HTR-8/SVneo (cell line): ENCODE measurements at places on chromosomes 12 and 14.
A peak's percentile ranks its signal among the peaks of the same experiment; 100 is the strongest.

DNA sequence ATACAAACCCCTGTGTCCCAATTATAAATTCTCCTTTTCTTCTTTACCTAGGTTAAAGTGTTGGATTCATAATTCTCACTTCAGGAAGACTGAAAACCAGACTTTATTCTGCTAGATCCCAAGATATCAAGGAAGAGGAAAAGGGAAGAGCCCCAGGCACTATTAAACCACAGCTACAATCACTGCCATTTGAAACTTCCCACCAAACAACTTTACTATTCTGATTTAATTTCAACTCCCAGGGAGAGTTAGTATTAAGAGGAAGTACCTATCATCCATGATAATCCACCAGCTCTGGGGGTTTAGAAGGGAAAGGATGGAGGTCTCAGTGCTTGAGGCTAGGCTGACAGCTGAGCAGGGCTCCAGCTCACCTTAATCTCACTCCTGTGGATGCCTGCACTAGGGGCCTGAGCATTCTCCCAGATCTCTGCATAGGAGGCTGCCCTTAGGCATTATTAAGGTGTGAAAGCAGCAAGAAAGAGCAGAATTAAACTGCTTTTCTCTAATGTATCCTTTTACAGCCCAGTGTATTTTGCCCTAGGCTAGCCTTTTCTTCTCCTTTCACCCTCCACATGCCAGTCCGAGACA is 52.9 kb downstream of the MYF5 start:
- no peak for DNase-seq

- no peak for DNase-seq
Observed at GRCh38 chr12:90921536-90921935, 33.4 kb downstream of the CCER1 start.

DNA sequence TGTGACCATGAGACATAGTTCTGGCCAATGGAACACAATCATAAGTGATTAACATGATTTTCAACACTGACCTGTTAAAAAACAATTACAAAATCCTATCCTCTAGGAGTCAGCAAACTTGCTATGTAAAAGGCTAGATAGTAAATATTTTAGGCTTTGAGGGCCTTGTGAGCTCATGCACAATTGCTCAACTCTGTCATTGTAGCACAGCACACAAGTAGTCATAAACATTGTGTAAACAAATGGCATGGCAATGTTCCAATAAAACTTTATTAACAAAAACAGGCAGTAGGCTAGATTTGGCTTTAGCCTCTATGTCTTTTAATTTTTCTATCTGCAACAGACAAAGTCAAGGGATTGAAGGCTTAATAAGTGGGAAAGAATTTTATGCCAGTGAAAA is 350.7 kb downstream of the C12orf50 start:
- DNase-seq, result no peak

DNA sequence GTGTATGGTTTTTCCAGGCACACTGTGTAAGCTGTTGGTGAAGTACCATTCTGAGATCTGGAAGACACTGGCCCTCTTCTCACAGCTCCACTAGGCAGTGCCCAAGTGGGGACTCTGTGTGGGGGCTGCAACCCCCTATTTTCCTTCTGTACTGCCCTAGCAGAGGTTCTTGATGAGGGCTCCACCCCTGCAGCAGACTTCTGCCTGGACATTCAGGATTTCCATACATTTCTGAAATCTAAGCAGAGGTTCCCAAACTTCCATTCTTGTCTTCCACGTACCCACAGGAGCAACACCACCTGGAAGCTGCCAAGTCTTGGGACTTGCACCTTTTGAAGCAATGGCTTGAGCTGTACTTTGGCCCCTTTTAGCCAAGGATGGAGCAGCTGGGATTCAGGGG is 85.2 kb upstream of the PRMT8 start:
- no peak for DNase-seq

- DNase-seq, result no peak
Observed at GRCh38 chr14:73748858-73749357, 34.7 kb upstream of the PNMA1 start.

DNA sequence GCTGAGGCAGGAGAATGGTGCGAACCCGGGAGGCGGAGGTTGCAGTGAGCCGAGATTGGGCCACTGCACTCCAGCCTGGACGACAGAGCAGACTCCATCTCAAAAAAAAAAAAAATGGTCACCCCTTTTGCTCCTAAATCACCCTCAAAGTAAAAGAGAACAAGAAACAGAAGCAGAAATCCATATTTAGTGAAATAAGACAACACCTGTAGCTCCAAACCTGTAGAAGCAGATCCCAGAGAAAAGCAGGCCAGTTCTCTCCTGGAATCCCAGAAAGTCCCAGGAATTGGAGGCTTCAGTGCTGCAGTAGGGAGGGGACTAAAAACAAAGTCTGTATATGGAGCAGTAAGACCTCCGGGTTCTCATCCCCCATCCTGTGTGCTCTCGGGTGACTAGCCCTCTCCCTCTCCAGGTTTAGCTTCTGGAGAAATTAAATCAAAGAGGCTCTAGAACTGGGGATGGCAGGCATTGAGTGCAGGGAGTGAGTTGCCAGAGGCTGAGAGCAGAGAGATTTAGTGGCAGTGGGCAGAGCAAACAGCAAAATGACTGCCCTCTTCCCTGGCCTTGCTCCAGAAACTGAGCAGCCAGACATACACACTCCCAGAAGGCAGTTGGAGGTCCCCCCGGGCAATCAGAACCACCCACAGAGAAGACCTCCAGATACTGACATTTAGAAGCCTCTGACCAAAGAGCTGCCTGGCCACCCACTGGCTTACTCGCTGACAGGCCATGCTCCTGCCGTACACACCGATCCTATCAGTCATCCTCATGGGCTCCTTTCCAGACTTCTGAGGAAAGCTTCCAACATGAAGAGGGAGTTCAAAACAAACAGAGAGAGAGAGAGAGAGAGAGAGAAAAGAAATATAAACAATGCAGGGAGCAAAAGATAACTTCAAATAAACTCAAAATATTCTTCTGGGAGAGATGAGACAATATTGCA is 6.3 kb upstream of the MLXIP start:
- DNase-seq, result peak; percentile 79

DNA sequence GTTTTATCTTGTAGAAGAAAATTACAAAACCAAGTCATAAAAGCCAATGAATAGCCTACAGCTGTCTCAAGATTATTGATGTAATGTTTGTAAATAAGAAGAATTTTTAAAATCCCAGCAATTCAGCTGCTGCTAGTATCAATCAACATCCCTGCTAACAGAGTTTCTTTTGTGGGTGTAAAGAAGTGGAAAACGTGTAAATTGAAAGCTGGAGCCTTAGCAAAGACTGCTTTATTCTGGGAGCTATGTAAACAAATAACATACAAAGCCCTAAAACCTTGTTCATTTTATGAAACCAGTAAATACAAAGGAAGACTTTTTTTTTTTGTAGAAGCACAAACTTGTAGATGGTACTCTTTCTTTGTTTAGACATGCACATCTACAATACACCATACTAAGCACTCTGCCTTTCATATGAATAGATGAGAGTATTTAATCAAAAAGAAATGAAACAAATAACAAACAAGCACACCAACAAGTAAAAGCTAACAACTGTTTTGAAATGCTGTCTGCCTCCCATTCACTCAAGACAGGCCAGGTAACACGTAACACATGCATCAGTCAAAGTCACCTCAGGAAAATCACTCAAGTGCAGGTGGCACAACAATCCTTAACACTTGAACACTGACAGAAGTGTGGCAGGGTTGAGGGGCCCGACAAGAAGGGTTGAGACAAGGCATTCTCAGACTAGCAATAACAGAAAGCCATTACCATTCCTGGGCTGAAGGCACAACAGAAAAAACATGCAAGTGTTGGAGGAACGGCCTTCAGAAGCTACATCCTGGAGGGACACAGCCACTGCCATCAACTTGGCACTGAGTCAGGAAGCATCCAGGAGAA is 1364.0 kb upstream of the SEL1L start:
- no peak for DNase-seq

DNA sequence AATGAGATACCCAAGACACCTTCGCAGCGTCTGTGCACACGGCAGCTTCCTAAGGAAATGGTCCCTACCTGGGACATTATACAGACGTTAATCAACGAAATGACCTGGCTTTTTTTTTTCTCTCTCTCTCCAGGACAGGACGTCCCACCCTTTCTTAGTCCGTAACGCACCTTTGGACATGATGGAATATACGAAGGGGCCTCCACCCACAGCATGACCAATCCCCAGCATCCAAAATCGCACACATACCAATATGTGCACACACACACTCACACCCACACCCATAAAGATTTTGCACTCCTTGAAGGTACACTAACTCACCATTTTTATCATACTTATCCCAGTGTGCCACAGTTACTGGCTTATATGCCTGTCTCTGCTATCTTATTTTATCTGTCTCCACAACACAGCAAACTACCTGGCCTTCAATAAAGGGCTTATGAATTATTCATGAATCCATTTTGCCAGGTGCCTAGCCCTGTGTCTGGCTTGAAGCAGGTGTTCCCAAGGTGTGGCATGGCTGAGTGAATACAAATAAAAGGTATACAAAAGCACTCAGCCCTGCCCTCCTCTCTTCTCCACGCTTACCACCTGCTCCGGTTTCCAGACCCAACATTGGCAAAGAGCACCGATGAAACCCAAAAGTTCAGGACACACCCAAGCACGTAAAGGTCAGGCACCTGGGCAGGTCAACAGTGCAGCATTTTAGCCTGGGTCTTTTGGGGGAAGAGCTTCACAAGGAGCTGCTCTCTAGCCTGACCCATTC is 2.2 kb downstream of the SCNN1A start:
- DNase-seq, result no peak

- DNase-seq, result no peak
Observed at GRCh38 chr12:117590999-117591398, 229.6 kb upstream of the NOS1 start.

GRCh38 chr14:71166180-71166837 is 259.1 kb downstream of the PCNX1 start:
- peak; percentile 87 for DNase-seq

GRCh38 chr12:107912421-107913004 is 138.0 kb downstream of the ASCL4 start:
- peak; percentile 18 for DNase-seq

- no peak for DNase-seq
Observed at GRCh38 chr14:96050482-96050881, 11.3 kb downstream of the C14orf132 start.

DNA sequence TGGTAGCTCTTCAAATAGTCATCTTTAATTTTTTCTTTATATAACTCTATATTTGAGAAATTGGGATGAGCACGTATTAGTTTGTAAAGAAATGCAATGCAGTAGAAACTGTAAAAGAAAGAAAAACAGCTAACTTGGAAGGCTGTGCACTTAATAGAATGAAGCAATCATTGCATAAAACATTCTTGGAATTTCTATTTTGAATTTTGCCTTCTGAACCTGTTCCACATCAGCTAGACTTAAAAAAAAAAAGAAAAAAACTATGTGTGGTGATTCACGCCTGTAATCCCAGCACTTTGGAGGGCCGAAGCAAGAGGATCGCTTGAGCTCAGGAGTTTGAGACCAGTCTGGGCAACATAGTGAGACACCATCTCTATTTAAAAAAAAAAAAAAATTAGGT is 29.4 kb downstream of the SCN8A start:
- DNase-seq, result no peak

DNA sequence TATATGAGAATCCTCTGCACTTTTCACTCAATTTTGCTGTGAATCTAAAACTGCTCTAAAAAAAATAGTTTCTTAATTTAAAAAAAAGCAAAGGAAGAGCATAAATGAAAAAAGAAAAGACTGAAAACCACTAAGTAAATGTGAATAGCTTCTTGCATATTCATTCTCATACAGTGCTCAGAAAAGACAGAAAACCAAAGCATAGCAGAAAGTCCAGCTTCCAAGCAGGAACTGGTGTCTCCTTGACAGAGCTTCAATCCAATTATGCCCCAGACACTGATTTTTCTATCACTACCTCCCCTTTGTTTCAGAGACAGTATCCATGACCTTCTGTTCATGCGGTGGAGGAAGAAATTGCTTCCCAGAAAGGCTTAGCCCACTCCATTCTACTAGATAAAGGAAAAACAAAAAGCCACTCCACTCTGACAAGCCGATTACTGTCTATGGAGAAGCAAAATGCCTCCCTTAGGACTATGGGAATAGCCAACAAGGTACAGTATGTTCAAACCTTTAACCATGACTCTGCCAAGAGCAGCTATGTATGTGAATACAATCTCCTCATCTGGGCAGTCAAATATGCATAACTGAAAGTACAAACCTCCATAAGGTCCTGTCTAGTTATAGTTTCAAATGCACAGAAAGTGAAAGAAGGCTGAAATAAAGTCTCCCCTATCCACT is 40.6 kb downstream of the ATF7 start:
- DNase-seq, result no peak

DNA sequence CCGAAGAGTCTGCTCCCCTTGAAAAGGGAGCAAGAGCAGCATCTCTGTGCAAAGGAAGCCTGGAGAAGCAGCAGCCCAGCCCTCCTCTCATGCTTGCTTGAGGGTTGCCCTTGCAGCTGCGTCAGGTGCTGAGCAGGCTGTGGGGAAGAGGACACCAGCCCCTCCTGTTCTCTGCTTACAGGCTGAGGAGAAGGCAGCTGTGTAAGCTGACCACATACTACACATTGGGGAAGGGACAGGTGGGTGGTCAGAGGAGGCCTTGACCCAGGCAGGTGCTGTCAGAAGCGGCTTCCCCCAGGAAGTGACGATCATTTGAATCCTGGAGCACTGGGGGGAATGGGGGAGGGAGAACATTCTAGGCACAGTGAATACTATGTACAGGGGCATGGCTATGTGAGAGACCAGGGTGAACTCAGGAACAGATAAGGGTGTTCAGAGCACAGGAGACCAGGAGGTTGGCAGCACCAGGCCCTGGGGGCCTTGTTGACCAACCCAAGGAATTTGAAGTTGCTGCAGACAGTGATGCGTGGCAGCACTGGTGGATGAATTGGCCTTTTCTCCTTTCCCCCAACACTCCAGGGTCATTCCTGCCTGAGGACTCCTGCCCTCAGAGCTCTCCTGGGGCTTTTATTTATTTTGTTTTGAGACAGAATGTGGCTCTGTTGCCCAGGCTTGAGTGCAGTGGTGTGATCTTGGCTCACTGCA is 2.7 kb upstream of the KLC1 start:
- no peak for DNase-seq

DNA sequence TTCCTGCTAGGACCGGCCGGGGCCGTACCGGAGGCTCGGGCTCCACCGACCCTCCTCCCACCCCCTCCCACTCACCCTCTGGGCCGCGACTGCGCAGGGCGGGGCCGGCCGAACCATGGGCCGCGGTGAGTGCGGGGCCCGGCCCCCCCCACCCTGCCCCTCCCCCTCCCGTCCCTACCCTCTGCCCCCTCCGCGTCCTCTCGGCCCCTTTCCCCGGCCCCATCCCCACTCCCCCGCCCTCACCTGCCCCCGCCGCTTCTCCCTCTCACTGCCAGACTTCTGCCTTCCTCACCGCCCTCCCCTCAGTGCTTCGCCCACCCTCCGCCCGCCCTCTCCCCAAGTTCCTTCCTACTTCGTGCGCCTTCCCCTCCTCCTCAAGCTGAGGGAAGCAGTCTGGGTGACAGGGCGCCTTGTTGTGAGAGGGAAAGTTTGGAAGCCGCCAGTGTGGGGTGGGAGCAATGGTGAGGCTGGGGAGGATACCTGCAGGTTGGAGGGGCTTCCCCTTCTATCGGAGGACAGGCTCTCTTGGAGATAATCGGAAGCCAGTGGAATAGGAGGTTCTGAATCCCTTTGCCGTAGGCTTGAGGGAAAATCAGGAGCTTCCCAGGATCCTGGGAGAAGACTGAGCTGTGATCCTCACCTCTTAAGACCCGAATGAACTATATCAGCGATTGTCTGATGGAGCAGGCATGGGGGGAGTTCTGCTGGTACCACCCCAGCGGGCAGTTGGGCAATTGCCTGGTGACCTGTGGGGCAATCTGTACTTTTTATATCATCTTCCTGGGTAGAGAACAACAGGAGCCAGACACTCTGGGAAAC is 472 bp downstream of the MBD6 start:
- peak; percentile 29 for DNase-seq
